ENCODE measurements at places on chromosomes 6 and 20.
A peak's percentile ranks its signal among the peaks of the same experiment; 100 is the strongest.

DNA sequence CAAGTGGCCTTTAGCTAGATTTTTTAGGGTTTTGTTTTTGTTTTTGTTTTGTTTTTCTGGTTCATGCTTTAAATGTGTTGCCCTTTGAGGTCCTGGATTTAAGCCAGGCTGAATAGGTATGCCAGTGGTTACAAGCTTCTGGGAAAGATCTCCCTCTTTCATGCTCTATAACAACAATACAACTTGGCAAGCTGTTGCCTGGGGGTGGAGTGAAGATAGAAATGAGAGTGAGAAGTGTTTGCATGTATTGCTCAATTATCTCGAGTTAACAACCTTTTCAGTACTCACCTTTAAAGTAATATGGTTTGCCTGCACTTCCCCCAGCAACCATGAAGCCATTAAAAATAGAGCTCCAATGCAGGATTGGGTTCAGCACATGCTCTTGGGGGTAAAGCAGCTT, 19.2 kb upstream of the HAO1 start:
- peak; percentile 20 for DNase-seq

DNA sequence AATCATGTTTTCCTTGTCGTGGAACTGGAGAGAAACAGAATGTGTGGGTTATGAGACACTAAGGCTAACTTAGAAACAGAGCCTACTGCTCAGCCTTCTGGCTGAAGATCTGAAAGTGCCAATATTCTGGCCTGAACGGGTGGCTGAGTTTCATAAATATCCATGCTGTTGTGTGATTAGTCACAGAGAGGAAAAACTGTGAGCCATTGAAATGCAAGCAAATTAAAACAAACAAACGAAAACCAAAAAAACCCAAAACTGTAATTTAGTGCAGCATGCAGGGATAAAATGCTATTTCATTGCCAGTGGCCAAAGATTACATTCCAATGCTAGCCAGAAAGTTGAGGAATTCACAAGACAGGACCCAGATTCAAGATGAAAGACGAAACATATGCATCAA, 315.1 kb downstream of the UBE3D start:
- DNase-seq = no peak

DNA sequence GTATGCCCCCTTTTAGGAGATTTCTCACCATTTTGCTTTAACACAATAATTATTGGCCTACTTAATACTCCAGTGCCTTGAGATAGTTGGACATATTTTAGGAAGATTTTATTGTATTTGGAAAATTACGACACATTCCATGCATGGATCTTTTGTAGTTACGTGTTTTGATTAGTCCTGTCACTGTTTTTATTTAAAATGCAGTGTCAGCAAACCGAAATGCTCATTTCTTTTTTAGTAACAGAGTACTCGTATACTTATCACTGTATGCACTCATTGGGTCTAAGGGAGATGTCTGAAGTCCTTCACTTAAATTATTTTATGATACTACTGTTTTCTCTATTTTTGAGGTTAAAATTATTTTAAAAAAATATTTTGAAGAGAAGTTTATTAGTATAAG, 153.8 kb downstream of the QKI start:
- no peak for DNase-seq

DNA sequence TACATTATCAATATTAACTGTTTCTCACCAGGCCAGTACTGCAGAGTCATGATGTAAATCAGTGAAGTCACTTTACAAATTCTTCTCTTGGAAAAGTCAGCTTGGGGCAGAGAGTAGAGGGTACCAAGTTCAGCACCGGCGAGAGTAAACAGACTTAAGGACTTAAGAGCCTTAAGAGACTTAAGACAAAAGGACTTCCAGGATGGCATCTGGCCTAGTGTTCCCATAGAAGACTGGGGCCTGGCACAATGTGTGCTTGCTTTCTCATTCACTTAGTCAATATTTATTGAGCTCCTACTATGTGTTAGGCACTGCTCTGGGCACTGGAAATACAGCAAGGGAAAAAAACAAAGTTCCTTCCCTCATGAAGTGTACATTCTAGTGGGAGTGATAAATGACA, 1.4 kb upstream of the SNPH start:
- DNase-seq = no peak

DNA sequence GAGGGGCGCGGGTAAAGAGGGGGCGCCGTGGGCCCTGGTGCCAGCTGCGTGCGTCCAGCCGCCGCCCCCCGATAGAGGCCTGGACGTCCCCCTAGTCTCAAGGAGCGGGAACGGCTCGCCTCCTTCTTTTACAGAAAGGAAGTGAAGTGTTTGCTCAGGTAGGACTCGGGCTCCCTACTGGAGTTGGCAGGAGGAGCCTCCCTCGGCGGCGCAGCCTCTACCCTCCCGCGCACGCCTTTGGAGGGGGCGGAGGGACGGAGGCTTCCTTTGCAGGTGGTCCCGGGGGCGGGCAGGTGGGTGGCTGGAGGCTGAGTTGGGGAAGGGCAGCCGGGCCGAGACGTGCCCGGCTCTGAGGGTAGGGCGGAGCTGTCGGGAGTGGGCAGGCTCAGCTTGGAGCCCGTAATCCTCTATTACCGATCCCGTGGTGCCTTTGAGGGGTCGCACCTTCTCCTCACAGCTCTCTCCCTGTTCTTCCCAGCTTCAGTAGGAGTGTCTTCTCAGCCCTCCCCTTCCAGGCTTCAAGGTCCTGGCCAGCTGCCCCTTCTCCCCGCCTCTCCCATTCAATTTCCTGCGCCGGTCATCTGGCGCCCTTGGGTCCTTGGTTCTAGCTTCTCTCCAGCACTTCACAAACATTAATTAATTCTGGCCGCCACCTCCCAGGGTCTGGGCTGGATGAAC, 728 bp downstream of the ITPR3 start:
- peak; percentile 31 for DNase-seq

- DNase-seq = peak; percentile 23
Measured at GRCh38 chr20:59958123-59958522, at the start of gene CDH26. Gene CDH26, plus strand, starts transcription at chr20:59958423. Its CDS starts 304 bp downstream, at chr20:59958727.

- peak; percentile 95 for DNase-seq
Measured at GRCh38 chr6:127022302-127022701, 96.2 kb upstream of the RSPO3 start.

DNA sequence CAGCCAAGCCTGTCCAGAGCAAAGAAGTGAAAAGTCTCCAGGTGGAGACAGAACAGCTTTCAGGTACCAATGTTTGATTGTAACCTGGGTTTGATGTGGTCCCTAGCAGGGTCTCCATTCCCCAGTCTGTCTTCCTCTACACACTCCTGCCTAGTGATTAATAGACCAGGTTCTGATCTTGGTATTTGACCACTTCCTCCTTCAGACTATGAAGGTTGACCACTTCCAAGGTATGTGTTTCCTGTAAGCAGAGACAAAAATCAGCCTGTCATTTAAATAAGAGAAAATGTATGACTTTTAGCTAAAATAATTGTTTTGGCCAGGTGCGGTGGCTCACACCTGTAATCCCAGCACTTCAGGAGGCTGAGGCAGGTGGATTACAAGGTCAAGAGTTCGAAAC, 41.8 kb upstream of the TOP1 start:
- no peak for DNase-seq

DNA sequence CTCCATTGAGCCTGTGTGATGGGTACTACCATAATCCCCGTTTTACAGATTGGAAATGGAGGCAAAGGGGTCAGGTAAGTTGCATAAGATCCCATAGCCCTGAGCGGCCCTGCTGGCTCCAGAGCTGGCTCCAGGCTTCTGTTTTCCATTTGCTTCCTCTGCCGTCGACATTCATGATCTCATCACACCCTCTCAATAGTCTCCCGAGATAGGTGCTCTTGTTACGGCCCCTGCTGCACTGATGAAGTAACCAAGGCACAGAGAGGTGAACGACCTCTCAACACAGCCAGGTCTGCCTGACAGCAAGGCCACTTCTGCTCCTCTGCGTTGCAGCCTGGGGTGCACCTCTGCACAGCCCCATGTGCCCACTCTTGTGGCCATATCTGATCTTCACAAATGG, 16.9 kb downstream of the CDH22 start:
- DNase-seq = no peak

GRCh38 chr6:154206996-154207395, 149.6 kb downstream of the IPCEF1 start:
- no peak for DNase-seq

DNA sequence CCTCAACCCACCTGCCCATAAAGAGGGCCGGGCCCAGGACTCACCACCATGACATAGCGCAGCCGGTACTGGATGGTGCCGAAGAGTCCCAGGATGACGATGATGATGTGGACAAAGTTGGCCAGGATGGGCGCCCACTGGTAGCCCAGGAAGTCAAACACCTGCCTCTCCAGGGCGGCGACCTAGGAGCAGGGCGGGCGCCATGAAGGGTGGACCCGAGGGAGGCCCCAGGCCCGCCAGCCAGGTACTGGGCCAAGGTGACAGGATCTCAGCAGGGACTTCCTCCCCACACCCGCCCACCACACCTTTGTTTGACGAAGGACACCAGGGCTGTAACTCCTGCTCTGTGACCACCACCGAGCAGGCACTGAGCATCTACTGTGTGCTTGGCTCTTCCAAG, 4.4 kb downstream of the NKAIN4 start:
- no peak for DNase-seq

DNA sequence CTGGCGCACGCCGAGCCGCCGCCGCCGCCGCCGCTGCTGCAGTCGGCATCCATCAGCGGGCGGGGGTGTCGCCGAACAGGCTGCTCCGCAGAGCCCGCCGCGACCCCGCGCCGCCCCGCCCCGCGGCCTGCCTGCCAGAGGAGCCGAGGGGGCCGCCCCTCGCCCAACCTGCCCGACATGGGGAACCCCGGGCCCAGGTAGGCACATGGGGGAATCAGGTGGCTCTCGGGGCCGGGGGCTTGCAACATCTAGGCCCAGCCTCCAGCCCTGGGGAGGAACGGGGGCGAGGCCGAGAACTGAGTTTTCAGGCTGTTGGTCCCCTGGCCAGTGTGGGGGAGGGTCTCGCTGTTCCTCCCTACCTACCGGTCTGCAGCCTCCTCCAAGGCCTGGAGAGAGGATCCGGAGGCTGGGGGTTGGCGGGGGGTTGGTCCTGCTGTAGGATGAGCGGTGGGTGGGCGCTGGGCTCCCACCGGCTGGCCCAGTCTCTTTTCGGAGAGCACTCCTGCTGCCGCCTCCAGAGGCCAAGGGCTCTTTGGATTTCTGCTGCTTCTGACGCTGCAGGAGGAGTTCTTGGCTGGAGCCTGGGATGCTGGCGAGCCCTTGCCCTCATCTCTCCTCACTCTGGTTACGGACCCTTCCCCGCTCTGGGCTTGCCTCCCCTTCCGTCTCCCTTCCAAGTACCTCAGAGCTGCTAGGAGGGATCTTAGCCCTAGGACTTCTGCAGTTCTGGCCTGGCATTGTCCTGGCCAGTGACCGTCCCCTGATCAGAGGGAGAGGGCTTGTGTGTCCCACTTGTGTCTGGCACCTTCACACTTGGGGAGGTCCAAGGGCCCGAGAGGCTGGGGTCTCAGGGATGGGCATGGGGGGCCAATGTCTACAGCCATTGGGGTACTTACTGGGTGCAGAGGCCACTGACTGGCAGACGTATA, at the start of gene EPB41L1:
EPB41L1 (plus strand) TSS at position 41 of the 929 bp plus-strand sequence. CDS start 19,038 bp downstream, outside the sequence.
- no peak for DNase-seq

GRCh38 chr6:88494401-88495140, 328.4 kb upstream of the CNR1 start:
- no peak for DNase-seq

DNA sequence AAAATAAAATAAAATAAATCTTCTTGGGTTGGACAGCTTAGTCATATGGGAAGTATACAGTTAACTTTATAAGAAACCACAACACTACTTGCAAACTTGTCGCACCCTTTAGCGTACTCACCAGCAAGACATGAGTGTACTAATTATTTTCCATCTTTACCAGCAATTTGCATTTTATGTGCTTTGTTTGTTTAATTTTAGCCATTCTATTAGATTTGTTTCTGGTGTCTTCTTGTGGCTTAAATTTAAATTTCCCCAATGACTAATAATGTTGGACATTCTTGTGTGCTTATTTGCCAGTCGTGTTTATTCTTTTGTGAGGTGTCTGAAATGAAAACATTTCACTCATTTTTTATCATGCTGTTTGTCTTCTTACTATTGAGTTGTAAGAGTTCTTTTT, 1172.2 kb upstream of the CITED2 start:
- no peak for DNase-seq

DNA sequence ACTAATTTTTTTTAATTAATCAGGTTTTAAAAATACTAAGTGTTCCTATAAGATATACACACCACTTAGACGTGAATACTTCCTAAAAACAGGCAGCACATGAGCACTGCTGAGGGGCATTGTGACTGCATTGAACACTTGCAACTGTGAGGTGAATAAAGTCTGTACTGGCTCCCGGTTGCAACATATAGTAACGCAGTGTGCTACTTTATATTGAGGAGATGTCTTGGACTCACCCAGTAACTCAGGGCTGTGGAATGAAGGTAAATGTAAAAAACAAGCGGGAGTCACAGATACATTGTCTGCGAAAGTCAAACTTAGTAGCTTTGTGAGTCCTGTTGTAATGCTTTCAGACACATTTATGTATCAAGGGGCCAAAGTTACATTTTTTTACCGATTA, 17.0 kb upstream of the HLA-A start:
- no peak for DNase-seq

Measured in NCI-H774 (cell line).